Thoracic aorta (tissue), 2 donors: ENCODE measurements at places on chromosomes 12 and 14. TPM values are rescaled to one million over a fixed set of nuclear protein-coding genes. Genes with fewer than 3 reads are reported as not detected.

- DNase-seq: no peak
- H3K27me3 ChIP-seq: no peaks in the 10 kb centered on the region
- no peaks in the 10 kb centered on the region for H3K36me3 ChIP-seq
- H3K27ac ChIP-seq: no peak overlapping the region
These were observed 35.9 kb downstream of the FZD10 start for GRCh38 chr12:130198026-130198662.

GRCh38 chr14:44438936-44439335 lies 68.1 kb downstream of the FSCB start:
- H3K27me3 ChIP-seq: no peaks in the 10 kb centered on the region
- no peaks in the 10 kb centered on the region for H3K36me3 ChIP-seq
- H3K4me1 ChIP-seq: no peaks in the 10 kb centered on the region
- H3K27ac ChIP-seq: no peak overlapping the region

The SDS gene
- 5.9 TPM for total RNA-seq

The FGF23 gene
- not detected for total RNA-seq

- no peak overlapping the region for H3K4me3 ChIP-seq
- no peak for DNase-seq
- no peak overlapping the region for H3K27ac ChIP-seq
These were observed 33.7 kb upstream of the TTC7B start for GRCh38 chr14:90849787-90850444.

DNA sequence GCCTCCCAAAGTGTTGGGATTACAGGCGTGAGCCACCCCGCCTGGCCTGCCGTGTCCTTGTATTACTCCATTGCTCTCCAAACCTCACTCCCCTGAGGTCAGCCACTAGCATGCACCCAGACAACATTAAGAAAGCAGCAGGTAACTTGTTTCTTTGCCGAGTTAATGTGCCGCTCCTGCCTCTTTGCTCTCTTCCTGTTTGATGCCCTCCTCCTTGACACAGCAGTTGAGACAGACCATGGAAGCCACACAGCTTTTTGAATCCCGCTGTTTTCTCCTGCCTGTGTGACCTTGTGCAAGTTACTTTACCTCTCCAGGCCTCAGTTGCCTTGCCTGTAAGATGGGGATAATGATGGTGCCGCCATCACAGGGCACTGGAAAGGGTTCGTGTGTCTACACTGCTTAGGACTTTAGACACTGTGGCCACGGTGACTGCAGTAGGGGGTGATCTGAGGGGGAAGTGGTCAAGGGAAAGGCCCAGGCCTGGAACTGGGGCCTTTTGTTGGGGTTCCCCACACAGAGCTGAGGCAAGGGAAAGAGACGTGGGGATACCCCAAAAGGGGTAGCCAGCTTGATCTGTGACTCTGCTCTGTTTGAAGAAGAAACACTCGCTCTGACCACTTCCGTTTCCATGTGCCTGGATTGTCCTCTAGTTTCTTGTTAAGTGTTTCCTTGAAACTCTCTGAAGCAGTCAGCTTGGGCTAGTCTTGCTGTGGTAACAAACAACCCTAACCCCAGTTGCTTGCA lies 69.3 kb downstream of the RIN3 start:
- no peaks in the 10 kb centered on the region for H3K27me3 ChIP-seq
- H3K4me3 ChIP-seq: no peak overlapping the region
- no peaks in the 10 kb centered on the region for H3K36me3 ChIP-seq
- peaks cover 51% of the 10 kb centered on the region for H3K4me1 ChIP-seq

DNA sequence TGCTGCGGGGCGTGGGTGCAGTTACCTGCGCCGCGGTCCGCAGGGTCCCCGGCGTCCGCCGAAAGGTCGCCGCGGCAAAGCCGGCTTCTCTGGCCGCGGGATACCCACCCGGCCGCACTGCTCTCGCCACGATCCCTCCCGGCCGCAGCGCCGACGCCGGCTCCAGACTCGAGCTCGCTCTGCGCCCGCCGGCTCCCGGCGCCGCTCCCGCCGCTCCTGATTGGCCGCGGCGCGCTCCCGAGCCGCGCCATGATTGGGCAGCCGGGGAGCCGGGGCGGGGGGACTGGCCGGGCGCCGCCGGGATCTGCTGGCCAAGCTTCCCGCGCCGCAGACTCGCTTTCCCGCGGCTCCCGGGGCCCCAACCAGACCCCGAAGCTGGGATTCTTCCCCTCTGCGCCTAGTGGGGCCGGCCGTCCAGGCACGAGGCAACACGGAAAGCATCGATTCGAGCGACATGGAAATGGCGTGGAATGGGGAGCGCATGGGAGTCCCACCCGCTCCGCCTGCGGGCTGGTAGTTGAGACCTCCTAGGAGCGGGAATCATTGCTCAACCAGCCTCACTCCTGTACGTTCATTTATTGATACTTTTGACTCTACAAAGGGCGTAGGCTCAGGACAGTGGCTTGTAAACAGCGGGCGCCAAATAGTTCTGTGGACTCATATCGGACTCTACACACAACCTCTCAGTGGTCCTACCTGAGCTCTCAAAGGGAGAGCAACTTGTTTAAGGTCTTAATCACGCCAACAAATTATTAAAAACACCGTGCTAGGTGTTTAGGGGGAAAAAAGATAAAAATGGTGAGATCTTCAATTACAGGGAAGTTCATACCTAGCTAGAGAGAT lies 36.4 kb upstream of the STON2 start:
- no peaks in the 10 kb centered on the region for H3K4me1 ChIP-seq
- H3K27ac ChIP-seq: no peak overlapping the region

GRCh38 chr12:6088921-6089747 lies 35.3 kb downstream of the VWF start:
- H3K4me1 ChIP-seq: peaks cover 19% of the 10 kb centered on the region
- no peak overlapping the region for H3K4me3 ChIP-seq
- H3K36me3 ChIP-seq: no peaks in the 10 kb centered on the region
- DNase-seq: no peak

The CKB gene
- 109 TPM for total RNA-seq
